NCI-H510A (cell line): ENCODE measurements at places on chromosomes 16 and 17.

- DNase-seq, result peak; percentile 36
Measured at GRCh38 chr16:31213877-31214707, at the start of gene TRIM72. Gene TRIM72 (plus strand): TSS chr16:31214119. CDS start chr16:31214739, 620 bp downstream.

GRCh38 chr17:34114174-34114573, 140.9 kb upstream of the CCL2 start:
- DNase-seq, result no peak

DNA sequence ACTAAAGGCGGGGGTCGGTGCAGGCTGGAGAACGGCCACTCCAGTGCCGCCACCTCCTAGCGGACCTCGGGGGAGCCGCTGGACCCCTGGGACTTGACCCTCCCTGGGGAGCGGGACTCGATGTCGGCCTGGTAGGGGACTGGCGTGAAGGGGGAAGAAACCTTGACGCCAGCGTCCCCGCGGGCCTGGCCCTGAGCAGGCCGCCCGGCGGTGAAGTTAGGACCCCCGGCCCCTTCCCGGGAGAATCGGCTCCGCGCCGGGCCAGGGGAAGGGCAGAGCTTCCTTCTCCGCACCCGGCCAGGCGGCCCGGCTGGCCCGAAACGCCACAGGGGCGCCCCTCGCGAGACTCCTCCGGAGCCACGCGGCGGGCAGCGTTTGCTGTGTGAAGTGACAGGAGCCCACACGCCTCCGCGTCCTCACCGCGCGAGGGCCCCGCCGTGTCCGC, 389 bp downstream of the DUS1L start:
- DNase-seq, result no peak

DNA sequence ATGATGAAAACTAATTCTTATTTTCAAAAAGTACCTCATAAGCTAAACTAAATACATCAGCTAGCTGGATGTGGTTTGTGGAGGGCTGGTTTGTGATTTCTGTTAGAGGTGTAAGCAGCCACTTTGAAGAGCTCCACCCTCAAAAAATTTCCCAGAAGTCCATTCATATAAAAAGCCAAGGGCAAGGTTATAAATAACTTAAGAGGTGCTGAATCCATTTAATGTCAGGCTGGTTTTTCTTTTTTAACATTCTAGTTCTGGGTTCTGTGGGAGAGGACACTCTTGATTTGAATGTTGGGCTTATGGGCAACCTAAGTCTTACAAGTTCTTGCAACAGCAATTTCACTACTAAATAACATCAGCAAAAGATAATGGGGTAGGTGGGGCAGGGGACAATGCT, 3.4 kb upstream of the WIPI1 start:
- DNase-seq, result no peak

- DNase-seq, result no peak
Measured at GRCh38 chr16:74169066-74169465, 127.5 kb upstream of the PSMD7 start.
